ENCODE measurements at places on chromosomes 16 and 17.

DNA sequence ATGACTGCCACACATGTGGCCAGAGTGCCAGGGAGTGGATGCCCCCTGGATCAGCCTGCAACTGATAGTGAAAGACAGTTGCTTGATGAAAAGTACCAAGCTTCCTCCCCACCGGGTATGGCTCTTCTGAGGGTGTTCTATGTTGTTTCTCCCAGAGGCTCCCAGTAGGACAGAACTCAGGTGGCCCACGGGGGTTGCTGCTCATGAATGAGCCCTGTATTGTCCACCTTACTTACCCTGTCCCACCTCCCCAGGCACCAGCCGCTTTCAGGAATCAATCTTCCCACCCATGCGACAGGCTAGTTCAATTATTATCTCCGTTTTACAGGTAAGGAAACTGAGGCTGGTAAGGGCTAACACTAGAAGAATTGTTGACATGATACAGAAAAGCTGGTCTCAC is 34.9 kb upstream of the RGS9 start:
- no peak for DNase-seq

GRCh38 chr17:60154616-60155426 is 5.0 kb downstream of the CA4 start:
- DNase-seq: no peak

DNA sequence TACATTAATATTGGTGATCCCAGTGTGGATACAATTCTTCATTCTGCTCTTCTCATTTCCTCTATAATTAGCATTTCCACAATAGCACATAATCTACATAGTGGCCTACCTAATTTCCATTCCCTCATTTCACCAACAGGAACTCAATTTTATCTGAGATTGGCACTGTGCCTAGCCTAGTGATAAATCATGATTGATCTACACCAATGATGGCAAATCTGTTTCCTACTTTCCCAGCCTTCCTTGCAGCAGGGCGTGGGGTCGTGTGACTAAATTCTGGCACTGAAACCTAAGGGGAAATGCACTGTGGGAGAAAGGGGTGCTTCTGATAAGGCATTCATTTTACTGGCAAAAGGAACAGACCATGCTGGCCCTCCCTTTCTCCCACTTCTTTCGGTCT is 66.6 kb upstream of the TOM1L1 start:
- DNase-seq: no peak

GRCh38 chr17:53749178-53749577 is 73.5 kb upstream of the KIF2B start:
- no peak for DNase-seq

GRCh38 chr16:65672960-65673359 is 551.1 kb upstream of the CDH11 start:
- no peak for DNase-seq

DNA sequence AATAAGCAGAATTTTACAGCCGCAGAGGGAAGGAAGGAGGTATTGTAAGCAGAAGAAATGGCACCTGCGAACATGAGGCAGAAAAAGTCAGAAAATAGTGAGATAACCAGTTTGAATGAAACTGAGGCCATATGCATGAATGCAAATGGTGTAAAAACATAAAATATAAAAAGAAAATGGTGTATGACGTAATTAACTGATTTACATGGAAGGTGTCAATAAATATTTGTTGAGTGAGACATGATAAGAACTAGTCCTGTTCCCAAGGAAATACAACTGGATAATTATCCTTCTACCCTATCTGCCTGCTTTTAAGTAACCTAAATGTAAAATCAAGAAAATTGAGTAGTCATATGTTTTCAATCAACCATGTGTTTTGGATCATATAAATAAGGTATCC is 178.1 kb upstream of the TOX3 start:
- no peak for DNase-seq

DNA sequence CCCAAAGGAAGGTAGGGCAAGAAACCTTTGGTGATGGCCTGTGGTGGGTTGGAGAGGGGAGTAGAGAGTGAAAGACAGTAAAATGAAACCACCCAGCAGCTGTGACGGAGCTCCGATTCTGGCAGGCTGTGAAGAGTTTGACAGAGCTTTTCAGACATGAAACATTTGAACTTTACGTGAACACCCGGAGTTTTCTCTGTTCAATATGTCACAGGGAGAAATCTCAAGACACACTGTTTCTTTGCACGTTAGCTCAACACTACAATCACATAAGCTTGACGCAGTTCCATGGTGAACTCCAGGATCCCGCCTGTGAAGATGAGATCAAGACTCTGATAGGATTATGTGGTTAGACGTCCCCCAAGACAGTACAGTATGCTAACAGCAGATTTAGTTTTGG is 79.6 kb upstream of the CDH11 start:
- no peak for DNase-seq

GRCh38 chr16:90032674-90033331 is 13.5 kb upstream of the DBNDD1 start:
- DNase-seq: no peak

DNA sequence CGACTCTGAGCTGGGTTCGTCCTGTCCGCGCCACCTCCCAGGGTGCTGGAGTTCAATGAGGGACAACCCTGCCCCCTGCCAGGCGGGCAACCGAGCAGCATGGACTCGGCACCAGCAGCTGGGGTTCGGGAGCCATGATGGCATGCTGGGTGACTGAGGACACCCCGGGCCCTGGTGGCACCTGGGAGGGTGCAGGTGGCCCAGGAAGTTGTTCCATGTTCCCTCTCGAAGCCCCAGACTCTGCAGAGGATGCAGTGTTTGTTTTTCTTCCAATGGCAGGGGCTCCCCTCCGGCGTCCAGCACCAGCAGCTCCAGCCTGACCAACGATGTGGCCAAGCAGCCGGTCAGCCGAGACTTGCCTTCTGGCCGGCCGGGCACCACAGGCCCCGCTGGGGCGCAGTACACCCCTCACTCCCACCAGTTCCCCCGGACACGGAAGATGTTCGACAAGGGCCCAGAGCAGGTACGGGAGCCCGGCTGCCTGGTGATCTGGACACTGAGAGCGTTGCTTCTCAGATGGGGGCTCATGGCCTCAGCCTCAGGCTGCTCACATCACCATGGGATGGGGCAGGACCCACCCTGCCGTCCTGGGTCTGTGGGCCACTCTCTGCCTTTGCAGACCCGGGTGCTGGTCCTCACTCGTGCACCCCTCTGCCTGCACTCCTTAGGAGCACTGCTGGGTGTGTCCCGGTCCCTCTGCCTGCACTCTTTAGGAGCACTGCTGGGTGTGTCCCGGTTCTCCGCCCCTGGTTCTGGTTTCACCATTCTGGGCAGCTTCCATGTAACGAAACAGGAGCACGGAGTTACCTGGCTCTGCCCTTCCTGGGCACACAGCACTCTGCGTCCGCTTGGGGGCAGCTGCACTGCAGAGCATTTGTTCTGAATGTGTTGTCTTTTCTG is 68.2 kb upstream of the CHMP6 start:
- DNase-seq: no peak

GRCh38 chr17:34993031-34993430 is 12.7 kb downstream of the LIG3 start:
- DNase-seq: no peak

DNA sequence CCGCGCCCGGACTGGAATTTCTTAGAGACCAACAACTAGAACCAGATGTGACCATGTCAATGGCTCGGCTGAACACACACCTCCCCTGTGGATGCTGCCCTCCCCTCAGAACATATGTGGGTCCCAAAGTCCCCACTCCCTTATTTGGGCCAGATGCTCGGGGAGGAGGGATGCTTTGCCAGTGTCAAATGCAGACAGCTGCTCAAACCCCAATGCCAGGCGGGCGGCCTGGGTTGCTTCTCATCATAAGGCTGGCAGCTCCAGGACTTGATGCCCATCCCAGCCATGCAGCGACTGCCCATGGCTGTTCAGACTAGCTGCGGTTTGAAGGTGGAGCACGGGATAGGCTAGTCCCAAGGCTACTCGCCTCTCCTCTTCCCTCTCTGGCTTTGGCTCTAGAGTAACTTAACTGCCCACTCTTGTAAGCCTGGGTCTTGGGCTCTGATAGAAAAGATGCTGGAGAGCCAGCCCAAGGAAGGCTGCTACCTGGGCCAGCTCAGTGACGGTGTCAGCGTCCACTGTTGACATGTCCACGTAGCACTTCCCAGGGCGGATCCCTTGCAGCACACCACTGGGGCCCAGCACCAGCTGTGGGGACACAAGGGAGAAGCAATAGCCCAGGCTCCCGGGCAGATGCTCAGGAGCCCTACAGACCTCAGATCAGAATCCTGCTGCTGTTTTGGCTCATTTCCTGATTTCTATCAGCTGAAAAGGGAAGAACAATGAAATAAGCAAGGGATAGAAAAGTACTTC is 11.0 kb upstream of the ROGDI start:
- DNase-seq: no peak

- DNase-seq: no peak
These were observed 414.0 kb upstream of the PSMD7 start for GRCh38 chr16:73882651-73883050.

DNA sequence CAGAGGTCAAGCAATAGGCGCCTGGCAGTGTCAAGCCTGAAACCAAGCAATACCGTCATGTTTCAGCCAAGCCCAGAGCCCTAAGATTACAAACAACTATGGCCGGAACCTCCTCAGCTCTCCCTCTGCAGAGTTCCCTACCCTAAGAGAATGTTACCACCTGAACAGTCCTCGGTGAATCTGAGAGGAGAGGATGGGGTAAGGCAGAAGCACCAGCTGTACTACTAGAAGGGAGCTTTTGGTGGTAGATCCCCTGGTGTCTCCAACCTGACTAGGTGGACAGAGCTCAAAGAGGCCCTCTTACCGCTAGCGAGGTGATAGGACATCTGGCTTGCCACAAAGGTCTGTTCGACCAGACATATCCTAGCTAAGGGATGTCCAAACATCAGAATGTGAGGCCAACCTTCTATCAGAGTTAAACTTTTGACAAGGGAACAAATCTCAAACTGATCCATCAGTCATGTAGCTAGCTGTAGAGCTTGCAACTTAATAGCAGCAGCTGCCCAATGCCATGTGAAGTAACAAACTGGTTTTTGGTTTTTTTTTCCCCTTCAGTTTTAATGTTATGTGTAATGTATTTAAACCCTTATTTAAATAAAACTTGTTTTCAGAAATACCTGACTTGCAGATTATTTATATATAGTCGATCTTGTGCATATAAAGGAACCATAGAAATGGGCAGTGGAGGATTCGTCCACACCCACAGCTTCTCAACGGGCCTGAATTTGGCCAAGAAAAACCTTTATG is 2.5 kb downstream of the EIF1 start:
- DNase-seq: no peak

DNA sequence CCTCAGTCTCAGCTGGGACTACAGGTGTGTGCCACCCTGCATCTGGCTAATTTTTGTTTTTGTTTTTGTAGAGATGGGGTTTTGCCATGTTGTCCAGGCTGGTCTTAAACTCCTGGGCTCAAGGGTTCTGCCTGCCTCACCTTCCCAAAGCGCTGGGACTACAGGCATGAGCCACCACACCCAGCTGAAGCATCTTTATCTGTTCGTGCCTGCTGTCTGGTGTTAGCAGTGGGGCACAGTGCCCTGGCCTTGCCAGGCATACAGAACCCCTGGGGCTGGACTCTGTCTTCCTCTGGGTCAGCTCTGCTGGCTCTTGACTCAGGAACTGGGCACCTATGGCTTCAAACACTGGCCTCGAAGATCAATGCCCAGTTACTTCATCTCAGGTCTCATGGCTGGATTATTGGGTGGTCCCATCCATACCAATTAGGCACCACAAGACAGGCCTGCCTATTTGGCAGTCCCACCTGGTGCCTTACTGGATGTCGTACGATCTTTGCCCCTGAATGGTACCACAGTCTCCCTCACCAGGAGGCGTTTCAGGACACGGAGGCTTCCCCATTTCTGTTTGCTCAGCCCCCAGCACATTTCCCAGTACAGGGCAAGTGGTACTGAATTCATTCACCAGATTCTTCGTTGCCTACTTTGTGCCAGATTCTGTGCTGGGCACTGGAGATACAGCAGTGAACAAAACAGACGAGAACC is 99.3 kb downstream of the RAB11FIP4 start:
- DNase-seq: no peak

DNA sequence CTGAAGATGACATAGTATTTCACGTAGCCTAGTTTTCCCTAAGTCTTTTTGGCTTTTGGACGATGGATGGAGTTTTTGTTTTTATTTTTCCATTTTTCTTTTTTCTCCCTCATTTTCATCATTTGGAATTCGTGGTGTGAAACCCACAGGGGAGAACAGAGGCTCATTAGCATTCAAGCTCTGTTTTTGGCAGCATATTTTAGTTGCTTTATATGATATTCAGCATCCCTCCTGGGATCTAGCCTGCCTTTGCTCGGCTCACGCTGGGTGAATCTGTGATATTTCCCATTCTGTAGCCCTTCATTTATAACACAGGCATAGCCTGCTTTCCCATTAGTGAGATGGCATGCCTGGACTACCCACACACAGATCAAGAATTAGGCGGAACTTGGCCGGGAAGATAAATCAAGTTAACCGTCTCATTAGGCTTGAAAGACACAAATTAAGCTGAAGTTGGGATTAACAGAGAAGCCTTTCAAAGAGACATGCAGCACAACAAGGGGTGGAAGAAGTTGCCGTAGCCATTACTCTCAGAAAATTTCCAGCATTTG is 20.1 kb upstream of the CLEC19A start:
- DNase-seq: no peak

- no peak for DNase-seq
These were observed 71.5 kb upstream of the PLCG2 start for GRCh38 chr16:81707411-81708265.

DNA sequence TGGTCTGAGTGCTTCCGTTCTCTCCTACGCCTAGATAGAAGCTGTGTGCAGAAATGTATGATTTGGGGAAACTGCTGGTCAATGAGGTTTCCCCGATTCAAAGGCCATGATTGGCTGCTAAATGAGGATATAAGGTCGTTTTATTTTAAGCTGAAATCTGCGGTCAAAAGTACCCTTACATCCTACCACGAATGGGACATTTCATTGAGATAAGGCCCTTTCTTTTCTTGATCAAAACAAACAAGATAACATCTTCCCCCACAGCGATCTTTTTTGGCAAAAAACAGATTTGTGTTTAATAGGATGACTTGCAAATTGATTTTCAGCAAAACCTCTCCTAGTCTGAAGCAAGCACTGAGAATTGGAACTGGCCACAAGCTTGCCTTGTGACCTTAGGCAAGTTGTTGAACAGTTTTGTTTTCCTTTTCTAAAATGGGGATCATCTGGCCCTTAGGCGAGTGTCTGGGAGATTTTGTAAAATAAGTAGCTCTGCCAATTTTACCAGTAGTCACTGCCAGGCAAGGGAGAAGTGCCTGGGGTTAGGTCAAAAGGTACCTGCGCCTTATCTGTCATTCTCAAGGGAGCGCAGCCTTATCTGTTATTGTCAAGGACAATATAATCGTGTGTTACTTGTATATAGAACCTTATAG is 635 bp downstream of the SCPEP1 start:
- no peak for DNase-seq

- peak; percentile 94 for DNase-seq
These were observed at the start of gene CIAO3 for GRCh38 chr16:740764-741505. CIAO3 (minus strand) TSS chr16:740997; CDS start chr16:740985, 12 bp downstream.

- DNase-seq: no peak
These were observed 44.6 kb downstream of the COX4I1 start for GRCh38 chr16:85844169-85844481.
